ENCODE measurements at places on chromosomes 4 and X.

DNA sequence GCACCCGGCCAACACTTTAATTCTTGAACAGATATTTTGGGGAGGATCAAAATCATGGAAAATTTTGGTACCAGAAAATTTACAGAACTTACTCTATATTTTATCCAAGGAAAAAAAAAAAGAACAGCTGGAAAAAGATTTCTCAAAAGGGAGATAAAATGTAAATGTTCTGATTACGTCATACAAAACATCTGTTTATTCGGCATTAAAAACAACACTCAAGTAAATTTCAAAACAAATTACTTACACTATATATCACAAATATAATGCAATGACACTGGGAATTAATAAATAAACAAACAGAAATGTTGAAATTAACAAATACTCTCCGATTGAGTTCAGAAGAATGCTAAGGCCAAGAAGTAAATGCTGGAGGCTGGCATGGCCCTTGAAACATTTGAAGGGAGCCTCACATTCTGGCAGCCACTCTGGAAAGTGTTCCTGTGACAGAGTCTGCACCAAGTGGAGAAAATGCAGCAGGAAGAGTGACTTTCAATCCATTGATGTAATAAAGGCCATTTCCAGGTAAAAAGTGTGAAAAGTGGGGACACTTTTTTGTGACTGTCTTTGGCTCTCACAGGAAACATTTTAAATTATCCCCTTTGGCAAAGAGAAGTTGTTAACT, 486.0 kb upstream of the CTSO start:
- DNase-seq = no peak

GRCh38 chrX:72573158-72573511, 492 bp upstream of the HDAC8 start:
- DNase-seq = no peak

- no peak for DNase-seq
Measured at GRCh38 chr4:122668241-122668640, 47.4 kb upstream of the IL21 start.

DNA sequence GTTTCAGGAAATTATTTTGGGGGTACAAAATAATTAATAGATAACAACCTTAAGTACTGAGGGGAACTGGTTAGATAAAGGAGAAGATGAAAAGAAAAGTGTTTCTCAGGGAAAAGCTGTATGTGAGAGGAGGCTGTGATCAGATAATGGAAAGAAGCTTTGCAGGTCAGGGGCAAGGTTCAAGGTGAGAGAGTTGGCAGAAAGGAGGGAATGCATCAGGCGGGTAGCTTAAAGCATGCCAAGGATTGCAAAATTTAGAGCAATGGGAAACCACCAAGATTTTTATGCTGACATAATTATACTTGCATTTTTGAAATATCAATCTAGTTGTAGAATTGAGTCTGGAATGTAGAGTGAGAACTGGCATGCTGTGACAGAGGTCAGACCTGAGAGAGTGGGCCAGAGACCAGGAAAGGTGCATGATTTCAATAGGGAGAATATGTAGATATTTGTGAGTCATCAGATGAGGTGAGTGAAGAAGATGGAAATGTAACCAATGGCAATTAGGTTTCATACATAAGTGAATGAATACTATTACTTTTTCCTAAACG, 508.7 kb downstream of the TRIML1 start:
- DNase-seq = no peak

DNA sequence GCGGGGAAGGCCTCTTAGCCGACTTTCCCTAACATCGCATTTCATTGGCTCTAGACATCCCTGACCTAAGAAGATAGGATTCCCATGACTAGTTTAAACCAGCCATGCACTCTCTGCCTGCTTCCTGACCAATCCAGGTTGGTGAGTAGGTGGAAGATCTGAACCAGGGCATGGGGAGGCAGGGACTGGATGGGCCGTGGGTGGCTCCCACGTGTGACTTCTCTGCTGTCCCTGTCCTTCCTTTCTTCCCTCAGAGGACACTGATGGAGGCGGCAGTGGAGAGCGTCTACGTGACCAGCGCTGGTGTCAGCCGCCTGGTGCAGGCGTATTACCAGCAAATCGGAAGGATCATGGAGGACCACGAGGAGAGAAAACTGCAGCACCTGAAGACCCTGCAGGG, 90.7 kb downstream of the EVC start:
- DNase-seq = no peak

DNA sequence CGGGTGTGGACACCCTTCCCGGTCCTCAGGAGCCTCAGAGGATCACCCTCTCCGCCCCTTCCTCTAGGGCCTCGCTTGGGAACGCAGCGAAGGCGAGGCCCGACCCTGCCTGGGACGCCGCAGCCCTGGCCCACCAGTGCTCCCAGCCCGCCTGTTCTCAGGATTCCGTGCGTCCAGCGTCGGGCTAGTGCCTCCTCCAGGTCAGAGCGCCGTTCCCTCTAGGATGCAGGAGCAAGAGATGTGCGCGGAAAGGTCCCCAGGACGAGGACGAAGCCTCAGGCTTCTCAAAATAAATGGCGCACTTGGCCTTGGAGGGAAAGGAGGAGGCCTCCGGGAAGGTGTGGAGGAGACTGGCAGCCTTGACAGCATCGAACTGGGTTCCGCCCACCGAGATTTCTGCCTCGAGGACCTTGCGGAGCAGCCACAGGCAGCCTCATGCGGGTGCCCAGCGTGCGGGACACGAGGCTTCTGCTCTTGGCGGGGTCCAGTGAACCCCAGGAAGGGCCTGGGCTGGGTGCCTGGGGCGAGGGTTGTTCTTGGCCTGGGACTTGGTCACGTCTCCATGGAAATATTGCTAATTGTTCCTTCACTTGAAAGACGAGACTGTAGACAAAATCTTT, 35.1 kb downstream of the PITX2 start:
- no peak for DNase-seq

DNA sequence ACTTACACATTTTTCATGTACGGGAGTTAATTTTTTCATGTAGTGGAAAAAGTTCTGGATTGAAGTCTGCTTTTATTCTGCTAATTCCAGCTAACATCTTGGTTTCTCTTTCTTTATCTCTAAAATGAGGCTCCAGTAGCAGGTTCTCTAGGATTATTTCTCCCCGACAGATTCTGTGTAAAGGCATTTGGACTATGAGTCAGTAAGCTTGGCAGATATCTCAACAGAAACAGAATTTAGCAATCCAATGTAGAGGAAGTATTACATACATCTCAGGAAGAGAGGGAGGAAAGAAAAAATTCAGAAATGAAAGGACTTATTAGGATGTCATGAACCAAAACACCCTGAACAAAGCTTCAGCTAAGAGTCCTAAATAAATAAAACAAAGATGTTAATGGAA, 1682.3 kb upstream of the TENM3 start:
- DNase-seq = no peak

DNA sequence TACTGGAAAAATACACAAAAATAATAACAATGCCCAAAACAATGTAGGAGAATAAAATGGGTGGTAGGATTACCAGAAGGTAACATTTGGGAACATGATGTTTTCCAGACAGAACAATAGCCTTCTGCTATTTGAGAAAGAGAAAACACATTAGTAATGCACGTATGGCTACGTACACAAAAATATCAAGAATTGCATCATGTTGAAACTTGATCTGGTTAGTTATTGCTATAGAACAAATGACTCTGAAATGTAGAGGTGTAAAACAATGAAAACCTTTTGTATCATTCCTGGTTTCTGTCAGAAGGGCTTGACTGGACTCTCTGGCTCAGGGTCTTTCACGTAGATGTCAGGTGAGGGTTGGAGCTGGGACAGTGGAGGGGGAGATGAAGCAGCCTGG, 1040.0 kb downstream of the FAT4 start:
- DNase-seq = no peak

Data from K562 (cell line).